ENCODE measurements at places on chromosomes 1 and 21.

DNA sequence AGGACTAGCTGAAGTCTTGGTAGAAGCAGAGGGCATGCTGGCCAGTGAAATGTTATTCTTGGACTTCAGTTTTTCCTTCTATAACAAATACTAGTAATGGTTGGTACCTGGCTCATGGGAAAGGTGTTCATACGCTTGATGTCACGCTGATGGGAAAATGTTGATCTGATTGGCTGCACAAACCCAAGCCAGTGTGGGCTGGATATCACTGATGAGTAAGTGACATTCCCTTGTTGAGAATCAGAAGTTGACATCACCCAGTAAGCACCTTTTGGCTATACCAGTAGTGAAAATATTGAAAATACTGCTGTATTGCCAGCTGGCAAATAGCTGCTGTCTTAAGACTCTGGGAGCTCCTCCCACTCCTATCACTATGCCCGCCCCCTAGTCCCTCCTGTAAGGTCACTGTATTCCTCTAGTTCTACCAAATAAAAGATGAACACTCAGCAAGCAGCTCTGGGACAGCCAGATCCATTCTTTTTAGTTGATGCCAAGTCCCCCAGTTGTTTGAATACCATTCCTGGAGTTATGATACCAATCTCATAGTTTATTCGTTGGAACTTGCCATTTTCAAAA, 168.2 kb downstream of the GRIK1 start:
- no peak for DNase-seq

DNA sequence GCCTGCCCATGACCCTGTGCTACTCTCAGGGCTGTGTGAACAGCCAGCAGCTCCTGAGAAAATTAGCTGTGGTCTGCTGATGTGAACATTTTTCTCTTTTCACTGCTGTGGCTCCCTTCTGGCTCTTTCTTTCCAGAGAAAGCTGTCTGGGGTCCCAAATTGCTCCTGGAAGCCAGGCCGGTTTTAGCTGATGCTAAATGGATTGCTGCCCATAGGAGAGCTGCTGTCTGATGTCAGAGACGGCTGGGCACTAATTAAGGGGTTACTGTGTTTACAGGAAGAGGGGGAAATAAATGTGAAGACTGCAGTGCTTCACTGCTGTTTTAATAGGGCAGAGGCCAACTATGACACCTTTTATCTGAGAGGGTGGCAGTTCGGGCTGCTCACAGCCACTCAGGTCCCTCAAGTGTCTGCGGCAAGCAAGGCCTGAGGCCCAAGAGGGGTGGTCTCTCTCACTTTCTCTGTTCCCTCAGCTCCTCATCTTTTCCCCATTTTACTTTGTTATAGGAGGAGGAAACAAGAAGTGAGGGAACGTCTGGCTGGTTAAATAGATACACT, 106.0 kb upstream of the GNG12 start:
- no peak for DNase-seq

- no peak for DNase-seq
These were observed 27.3 kb upstream of the CAMK1G start for GRCh38 chr1:209556162-209556690.

DNA sequence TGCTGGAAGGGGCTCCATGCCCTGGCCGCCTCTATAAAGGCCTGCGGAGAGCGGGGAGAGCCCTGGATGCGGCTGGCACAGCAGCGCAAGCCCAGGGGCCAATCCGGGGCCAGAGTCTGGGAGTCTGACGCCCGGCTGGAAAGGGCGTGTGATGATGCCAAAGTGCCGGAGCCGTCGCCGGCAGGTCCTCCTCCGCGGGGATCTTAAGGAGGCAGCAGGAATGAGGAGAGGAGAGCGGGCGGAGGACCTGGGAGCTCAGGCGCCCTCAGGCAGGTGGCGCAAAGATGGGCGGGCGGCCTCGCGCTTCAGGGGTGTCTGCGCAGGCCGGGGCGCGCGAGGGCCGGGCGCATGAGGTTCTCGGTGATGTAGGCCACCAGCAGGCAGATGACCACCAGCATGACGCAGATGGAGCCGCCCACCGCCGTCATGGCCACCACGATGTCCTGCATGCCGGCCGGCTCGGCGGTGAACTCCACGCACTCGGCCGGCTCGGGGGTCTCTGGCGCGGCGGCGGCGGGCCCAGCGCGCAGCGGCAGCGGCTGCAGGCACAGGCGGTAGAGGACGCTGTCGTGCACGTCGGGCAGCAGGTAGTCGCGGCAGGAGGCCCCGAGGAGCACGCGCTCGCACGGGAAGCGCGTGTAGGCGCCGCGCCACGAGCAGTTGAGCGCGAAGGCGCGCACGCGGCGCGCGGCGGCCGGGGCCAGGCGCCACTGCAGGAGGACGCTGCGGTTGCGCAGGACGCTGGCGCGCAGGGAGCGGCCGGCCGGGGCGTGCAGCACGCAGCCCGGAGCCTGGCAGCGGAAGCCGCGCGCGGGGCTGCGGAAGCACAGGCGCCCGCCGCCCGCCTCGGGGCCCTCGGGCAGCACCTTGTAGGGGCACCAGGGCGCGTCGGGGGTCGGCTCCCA, 653 bp downstream of the FNDC10 start:
- DNase-seq = no peak

DNA sequence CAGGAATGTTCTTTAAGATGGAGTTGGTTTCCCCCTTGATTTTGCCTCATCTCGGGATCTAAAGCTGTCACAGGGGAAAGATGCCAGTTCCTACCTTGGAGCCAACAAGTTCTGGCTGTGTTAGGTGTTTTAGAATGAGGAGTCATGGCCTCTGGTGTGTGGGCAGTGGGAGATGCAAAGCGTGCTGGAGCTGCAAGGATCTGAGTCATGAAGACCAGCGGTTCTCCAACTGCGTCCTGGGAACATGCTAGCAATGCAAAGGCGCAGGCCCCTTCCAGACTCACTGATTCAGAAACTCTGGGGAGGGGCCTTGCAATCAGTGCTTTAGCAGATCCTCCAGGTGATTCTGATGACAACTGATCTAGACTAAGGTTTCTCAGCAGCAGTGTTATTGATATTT, 109.1 kb downstream of the UCK2 start:
- DNase-seq = no peak
